ENCODE measurements at places on chromosomes 11 and 22.

GRCh38 chr11:73375830-73376159, 404 bp upstream of the RELT start:
- no peak for DNase-seq

GRCh38 chr22:47120399-47120798, 357.9 kb downstream of the TBC1D22A start:
- DNase-seq, result no peak

DNA sequence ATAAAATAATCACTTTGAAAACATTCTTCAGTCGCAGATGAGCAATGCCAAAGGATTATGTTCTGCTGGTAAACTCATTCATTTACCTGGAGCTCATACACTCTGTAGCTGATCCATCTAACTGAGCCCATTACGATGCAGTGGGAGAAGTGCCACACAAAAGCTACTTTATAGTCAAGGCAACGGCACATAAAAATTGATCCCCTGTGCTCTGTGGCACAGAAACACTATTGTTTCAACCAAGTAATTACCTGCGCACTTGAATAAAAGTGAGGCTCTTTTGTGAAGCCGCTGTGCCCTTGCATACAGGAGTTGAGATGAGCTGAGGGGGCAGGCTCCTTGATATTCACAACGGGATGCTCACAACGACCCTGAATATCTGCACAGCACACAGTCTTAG, 7.2 kb downstream of the DKK3 start:
- no peak for DNase-seq

DNA sequence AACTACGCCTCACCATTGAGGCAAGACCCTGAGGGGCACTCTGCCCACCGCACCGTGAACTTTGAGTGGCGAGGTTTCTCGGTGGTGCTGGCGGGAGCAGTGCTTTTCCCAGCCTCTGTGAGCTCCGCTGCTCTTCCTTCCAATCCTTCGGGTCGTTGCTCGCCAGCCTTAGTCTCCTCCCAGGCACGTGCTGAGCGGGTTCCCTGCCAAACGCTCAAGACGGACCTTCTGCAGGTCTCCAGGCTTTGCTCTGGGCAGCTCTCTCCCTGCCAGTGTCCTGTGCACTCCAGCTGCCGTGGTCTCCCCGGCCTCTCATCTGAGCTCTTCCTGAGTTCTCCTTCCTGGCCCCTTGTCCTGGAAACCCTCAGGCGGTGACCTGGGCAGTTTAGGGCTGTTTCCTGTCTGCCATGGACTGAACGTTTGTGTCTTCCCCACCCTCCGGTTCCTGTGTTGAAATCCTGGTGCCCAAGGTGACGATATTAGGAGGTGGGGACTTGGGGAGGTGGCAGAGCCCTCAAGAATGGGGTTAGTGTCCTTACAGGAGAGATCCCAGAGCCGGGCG, 11.2 kb upstream of the MUC6 start:
- no peak for DNase-seq

DNA sequence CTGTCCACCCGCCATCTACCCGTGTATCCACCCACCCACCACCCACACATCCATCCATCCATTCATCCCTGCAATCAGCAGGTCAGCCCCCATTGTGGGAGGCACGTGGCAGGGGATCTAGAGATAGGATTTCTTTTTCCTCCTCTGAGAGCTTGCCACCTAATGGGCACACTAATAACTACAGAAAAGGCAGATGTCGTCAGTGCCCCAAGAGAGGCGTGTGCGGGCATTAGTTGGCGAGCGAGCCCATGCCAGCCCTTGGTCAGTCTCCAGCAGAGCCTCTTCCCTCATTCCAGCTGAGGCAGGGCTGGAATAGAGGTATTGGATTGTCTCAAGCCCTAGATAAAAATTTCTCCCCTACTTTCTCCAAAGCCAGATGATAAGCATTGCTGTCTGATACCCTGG, 9.7 kb downstream of the USP2 start:
- no peak for DNase-seq

DNA sequence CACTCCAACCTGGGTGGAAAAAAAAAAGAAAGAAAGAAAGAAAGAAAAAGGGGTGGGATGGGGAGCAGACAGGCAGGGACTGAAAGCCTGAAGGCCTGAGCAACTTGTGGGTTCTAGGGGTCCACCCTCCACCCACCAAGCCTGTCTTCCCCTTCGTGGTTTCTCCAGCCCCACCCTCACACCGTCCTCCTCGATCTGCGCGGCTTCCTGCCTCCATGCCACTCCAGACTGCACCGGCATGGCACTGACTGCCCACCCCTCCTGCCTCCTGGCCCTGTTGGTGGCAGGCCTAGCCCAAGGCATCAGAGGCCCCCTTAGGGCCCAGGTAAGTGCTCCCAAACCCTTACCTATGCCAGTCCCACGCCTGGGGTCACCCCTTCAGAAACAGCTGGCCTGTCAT, at the start of gene CTSW:
Gene CTSW (plus strand): TSS at position 221 of the 400 bp plus-strand sequence. CDS start 18 bp downstream, at position 239.
- DNase-seq, result peak; percentile 38

Data from activated naive CD4-positive, alpha-beta T cell treated with Interleukin-2 at 50 U/mL for 16 hours (primary cell).